Sigmoid colon (tissue), 7 donors: ENCODE measurements at places on chromosomes 6 and 20. TPM values are rescaled to one million over a fixed set of nuclear protein-coding genes. Genes with fewer than 3 reads are reported as not detected.

Gene ZNF512B
- 10.8 TPM for total RNA-seq

Gene TSPYL1
- total RNA-seq, result 52.8 TPM

DNA sequence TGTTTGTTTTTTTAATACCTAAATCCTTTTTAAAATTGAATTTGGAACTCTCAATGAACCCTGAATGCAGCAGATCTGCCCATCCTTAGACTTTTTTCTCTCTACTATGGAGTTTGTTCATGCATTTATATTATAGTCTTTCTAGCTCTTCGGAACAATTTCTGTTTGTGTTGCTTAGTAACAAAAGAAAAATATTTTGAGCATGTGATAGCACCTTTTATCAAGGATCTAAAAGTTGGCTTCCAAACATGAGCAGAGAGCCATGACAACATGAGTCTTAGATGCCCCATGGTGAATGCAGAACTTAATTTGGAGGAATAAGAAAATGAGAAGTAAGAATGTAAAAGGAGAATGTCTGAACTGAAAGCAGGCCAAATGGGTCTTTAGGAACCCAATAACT, 133.7 kb downstream of the EDN1 start:
- no peaks in the 10 kb centered on the region for H3K27me3 ChIP-seq
- peak overlapping the region; percentile 53 for H3K27ac ChIP-seq
- peaks cover 41% of the 10 kb centered on the region for H3K4me1 ChIP-seq
- H3K36me3 ChIP-seq, result no peaks in the 10 kb centered on the region
- no peak for DNase-seq

Gene MYLK2
- 0.16 TPM for total RNA-seq

DNA sequence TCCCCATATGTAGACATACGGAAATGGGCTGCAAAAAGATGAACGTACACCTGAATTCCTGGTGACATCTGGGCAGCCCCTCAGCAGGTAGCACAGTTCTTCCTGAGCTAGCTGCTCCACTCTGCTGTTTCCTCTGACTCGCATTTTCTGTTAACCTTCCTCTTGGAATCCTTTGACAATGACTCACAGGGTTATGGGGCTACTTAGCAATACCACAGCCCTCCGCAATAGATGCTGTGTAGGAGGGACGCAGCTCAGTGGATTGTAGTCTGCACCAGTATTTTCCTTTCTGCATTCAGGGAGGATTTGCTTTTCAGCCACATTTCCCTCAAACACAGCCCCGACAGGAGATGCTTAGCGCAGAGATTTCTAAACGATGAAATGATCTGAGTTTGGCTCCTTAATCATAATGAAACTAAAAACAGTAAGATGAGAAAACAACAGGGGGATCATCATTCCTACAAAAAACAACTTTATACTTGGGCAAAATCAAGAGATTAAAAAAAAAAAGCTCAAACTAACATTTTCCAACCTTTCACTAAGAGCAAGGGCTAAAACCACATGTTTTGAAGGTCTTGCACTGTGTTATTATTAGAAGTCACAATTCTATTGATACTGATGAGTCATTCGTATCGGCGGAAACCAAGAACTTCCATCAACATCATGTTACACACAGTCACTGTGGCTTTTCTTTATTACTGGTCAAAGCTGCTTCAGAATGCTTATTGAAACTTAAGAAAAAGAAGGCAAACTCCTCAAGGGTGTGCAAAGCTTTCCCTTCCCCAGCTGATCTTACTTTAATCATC, 12.2 kb downstream of the BACH2 start:
- no peak for DNase-seq
- no peak overlapping the region for H3K27ac ChIP-seq
- no peaks in the 10 kb centered on the region for H3K27me3 ChIP-seq
- no peaks in the 10 kb centered on the region for H3K4me1 ChIP-seq
- no peaks in the 10 kb centered on the region for H3K36me3 ChIP-seq
